ENCODE measurements at places on chromosomes 4 and X.

GRCh38 chr4:139872274-139872673 is 206.7 kb downstream of the MGST2 start:
- no peak for DNase-seq

GRCh38 chrX:134632355-134632754 is 25.9 kb downstream of the PLAC1 start:
- no peak for DNase-seq

GRCh38 chrX:9988762-9989161 is 21.6 kb downstream of the CLDN34 start:
- DNase-seq = peak; percentile 5

GRCh38 chrX:150032742-150033141 is 94.5 kb upstream of the EOLA2 start:
- no peak for DNase-seq

DNA sequence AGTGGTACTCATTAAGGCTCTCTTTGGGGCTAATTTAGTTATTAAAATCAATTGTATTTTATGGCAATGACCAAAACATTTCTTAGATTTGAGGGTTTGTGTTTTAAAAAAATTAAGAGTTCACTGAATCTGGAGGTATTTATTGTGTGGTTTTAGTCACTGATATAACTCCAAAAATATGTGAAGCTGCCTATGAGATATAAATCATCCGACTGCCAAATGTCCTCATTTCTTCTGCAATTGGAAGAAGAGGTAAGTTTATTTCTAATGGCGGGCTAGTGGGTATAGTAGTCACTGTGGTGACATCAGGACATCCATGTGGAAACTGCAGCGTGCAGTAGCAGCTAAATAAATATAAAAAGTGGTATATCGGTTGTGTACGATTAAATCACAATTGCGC is 205.5 kb downstream of the MID1 start:
- no peak for DNase-seq

- DNase-seq = no peak
Measured at GRCh38 chrX:153179131-153179530, at the start of gene MAGEA1. MAGEA1 (plus strand) TSS chrX:153179284; CDS start chrX:153182390, 3,106 bp downstream.

Data from skin of body (tissue), 3 donors.